ENCODE measurements at places on chromosomes 1 and 21.

DNA sequence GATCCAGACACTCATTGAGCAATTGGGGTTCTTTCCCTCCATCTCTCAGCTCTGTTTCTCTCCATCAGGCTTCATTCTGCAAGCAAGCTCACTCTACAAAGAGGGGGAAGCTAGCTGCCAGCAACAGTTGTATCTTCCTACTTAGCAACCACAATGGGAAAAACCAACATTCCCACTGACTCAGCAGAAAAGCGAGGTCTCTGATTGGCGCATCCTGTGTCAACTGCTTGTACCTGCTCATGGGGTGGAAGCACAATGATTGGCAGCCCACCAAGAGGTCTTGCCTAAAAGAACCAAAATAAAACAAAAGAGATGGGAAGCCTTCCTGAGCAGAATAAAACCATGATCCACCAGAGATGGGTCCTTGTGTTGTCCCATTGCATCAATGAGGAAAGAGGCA, 4.0 kb upstream of the CDA start:
- no peak for DNase-seq

DNA sequence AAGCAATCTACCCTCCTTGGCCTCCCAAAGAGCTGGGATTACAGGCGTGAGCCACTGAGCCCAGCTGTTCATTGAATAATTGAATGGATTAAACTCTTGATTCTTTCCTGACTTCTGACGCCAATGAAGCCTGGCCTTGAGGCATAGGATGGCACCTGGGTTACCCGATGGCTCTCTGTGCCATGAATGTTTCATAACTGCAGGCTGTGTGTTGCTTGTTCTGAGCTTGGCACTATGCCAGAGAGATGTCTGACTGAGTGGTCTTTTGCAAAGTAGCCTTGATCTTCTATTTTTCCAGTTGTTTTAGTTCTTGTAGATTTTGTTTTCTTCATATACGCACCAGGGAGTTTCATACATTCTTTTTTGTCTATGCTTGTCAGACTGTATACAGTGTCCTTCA, 38.5 kb upstream of the AK4 start:
- DNase-seq: no peak

DNA sequence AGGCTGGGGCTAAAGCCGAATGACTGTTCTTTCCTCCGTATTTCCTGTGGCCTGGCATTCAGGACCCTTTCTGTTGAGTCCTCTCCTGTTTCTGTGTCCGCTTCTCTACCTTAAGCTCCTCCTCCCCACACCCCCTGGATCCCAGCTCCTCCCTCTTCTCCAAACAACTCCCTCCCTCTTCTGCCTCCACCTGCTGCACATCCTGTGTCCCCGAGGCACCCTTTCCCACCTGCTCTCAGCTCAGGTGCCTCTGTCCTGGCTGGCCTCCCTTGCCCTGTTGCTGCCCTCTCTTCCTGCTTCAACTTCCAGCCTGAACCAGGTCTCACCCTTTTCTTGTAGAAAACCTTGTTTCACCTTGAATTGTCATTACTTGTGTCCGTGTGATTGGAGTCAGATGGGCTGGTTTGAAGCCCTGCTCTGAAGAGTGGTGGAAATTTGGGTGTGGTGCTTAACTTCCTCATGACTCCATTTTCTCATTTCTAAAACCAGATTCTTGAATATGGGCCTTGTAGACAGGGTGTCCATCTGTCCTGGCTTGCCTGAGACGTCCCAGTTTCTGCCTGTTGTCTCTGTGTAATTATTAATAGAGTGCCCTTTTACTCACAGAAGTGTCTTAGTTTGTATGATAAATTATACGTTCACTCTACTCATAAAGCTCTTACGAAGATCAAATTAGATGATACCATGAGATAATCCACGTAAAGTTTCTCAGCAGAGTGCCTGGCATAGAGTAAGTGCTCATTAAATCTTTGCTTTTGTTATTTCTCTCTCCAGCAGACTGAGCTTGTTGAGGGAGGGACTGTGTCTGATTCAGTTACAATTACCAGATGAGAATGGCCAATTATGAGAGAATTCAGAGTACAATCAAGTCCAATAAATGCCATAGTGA, 58.9 kb upstream of the TRABD2B start:
- no peak for DNase-seq

DNA sequence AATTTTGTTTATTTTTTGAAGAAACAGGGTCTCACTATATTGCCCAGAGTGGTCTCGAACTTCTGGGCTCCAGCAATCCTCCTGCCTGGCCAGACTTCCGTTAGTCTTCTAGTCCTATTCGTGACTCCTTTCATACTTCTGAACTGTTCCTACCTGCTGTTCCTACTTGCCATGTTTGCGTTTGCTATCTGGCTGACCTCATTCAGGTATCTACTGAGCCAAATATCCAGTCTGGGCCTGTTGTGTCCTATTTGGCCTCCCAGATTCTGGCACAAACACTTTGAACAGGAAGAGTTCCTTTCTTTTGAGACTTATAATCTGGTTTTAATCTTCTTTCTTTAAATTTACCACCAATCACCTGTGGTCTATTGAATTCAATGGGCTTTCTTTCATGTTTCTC, 6.9 kb upstream of the NR1I3 start:
- no peak for DNase-seq

DNA sequence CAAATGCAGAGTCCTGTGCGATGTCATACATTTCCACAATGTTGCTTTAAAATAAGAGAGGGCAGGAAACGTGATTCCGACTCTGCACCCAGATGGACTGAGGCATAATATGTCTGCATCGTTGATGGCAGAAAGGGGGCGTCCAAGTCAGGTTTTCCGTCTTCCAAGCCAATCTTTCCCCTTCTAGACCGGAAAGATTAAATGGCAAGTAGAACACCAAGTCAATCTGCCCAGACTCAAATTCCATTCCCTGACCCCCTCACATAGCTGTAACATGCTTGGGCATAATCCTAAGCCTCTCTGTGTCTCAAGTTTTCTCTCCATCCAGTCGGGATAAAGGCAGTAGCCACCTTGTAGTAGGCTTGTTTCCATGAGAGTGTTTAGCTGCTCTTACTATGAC, 14.4 kb downstream of the PCP4 start:
- no peak for DNase-seq

DNA sequence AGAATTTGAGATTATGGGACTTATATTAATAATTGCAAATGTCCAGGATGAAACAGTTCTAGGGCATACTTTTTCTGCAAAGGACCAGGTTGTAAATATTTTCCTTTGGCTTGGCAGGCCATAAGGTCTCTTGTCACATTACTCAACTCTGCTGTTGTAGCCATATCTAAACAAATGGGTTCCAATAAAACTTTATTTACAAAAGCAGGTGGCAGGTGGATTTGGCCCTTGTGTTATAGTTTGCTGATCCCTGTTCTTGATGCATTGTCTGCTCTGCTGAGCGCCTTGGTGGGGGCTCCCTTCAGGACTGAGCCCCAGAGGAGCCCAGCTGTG, 258.5 kb downstream of the FOXD2 start:
- DNase-seq: no peak

GRCh38 chr1:201094832-201095231, 17.4 kb downstream of the CACNA1S start:
- DNase-seq: no peak

- DNase-seq: no peak
Observed at GRCh38 chr1:43569175-43569574, 38.5 kb downstream of the PTPRF start.

GRCh38 chr1:10510520-10511493, 36.1 kb downstream of the PEX14 start:
- DNase-seq: peak; percentile 80

DNA sequence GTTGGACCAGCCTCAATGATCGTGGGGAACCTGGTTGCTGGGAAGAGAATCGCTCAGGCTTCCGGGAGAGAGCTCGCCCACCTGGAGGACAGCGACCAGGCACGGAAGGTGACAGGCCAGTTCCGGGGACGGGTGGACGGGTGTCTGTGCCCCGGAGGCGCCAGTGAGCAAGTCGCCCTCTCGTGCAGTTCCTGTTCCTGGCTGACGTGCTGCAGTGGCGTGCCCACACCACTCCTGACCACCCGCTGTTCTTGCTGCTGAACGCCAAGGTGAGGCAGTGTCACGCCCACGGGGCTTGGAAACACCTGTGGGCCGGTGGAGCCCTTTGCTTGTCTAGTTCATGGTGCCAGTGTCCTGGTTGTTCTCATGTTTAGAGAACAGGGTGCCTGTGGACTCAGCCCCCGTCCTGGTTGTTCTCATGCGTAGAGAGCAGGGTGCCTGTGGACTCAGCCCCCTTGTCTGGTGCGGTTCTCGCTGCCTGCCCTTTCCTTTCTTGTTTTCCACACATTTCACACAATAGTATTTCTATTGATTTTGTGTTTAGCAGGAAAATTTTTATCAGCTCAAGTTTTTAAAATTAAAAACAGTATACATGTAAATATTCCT, 53.1 kb downstream of the S100B start:
- peak; percentile 60 for DNase-seq

DNA sequence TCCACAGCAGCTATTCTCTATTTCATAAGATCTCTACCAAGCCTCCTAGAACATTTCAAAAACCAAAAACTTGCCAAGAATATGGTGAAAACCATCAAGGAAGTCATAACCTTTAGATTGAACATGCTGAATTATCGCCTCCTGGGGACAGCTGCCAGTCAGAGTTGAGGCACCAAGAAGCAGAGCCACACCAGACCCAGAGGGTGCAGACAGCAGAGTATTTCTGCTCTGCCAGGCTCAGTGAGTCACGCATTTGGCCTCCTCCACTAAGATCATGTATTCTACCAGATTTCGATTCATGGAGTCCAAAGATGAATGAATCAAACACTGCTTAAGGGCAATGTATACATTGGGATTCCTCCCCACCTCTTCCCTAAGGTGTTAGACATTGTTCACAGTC, 2.1 kb downstream of the F3 start:
- DNase-seq: no peak

DNA sequence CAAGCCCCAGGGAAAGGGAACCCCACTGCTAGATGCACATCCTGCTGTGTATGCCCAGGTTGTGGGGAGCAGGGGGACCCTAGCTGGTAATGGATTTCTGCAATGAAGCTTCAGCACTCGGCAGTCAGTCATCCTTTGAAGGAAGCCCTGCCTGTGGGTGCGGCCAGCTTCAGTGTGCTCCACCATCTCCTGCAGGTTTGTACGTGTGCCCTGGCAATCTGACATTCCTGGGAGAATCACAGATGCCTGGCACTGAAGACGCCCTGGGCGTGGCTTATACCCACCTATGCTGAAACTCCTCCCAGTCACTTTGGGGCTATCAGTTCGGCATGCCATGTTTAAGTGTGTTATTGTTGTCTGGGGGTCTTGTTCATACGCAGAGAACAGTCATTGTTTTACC, 6.8 kb downstream of the SPRR5 start:
- no peak for DNase-seq

GRCh38 chr1:23178414-23178813, 9.8 kb upstream of the LUZP1 start:
- no peak for DNase-seq

DNA sequence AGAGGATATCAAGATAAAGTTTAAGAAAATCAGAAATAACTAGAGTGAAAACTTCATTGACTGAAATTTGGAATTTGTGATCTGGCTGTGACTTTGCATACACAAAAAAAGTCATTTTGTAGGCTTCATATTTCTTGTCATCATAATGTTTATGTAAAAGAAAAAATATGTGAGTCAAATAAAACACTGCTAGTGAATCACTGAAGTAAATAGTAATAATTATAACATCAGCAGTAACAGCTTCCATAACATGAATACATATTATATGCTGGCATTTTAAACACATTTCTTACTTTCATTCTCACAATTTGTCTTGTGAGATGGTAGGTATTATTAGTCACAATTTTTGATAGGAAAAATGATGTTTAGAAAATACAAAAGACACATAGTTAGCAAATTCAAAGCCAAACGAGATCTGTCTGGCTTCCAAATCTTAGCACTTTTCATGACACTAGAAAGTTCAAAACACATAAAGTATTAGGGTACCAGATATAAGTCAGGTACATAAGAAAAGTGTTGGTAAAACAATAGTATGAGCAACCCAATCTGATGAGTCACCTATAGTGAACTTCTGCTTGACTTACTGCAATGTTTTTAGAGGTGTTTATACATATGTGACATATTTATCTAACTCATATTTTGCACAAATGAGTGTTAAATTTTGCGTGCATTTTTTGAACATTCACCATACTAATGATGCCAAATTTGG, 241.0 kb upstream of the SNX7 start:
- DNase-seq: no peak

DNA sequence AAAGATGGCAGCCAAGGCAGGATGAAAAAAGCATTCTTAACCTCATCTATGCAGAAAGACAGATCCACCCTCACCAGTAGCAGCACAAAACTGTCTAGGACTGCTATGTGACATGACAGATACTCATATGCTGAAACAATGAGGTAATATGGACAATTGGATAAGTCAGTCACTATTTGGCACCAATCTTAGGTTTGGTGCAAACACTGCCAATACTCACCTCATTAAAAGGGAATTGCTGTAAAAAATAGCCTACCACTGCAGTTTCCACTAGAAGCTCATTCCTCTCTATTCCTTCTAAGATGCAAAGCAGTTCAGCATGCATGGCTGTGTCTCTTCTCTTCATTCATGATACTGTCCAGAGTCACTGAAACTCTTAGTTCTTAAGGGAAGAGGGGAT, 91.7 kb downstream of the TBX15 start:
- no peak for DNase-seq

GRCh38 chr21:46557919-46558392, 46.9 kb downstream of the S100B start:
- DNase-seq: no peak

GRCh38 chr1:207823880-207824566, 72.2 kb downstream of the CD46 start:
- peak; percentile 90 for DNase-seq

- no peak for DNase-seq
Observed at GRCh38 chr1:78420688-78421087, 70.1 kb upstream of the PTGFR start.

GRCh38 chr1:233337505-233337904, 10.0 kb downstream of the MAP3K21 start:
- DNase-seq: no peak

- DNase-seq: peak; percentile 88
Observed at GRCh38 chr21:42234464-42235241, 15.7 kb downstream of the ABCG1 start.

- DNase-seq: no peak
Observed at GRCh38 chr1:98638185-98638584, 23.3 kb upstream of the SNX7 start.

DNA sequence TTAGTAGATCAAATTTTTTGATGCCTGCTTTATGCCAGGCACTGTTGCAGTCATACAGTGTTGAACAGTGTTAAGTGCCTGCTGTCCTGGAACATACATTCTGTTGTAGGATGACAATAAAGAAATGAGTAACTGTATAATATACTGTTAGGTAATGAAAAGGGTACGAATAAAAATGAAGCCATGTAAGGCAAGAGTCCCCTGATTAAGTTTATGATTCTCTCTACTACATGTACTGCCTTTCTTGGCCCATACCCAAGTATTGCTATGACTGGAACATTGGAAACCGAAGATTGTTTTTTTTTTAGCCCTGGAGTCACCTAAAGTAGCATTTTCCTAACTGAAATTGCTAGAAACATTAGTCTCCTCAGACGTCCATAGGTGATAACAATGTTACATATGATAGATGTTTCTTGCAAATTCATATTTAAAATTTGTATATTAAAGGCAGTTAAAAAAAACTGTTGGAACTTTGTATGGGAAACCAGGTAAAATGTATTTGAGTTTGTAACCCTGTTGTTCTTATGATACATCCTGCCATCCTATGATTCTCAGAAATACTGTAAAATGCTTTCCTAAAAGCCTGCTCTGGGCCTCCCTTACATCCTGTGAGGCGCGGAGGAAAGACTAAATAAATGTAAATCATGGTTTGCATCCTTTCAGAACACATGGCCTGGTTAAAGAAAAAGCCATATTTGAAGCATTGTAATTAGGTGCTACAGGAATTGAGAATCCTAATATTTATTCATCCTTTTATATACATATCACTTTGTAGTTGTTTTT, 5.8 kb downstream of the ATP5PB start:
- no peak for DNase-seq

GRCh38 chr1:23169727-23170335, 1.2 kb upstream of the LUZP1 start:
- no peak for DNase-seq

Data from CD4-positive, alpha-beta T cell treated with Interleukin-10 for 1 hour (primary cell).